Esophagus muscularis mucosa (tissue), 4 donors: ENCODE measurements at places on chromosomes 13 and 19. TPM values are rescaled to one million over a fixed set of nuclear protein-coding genes. Genes with fewer than 3 reads are reported as not detected.

DNA sequence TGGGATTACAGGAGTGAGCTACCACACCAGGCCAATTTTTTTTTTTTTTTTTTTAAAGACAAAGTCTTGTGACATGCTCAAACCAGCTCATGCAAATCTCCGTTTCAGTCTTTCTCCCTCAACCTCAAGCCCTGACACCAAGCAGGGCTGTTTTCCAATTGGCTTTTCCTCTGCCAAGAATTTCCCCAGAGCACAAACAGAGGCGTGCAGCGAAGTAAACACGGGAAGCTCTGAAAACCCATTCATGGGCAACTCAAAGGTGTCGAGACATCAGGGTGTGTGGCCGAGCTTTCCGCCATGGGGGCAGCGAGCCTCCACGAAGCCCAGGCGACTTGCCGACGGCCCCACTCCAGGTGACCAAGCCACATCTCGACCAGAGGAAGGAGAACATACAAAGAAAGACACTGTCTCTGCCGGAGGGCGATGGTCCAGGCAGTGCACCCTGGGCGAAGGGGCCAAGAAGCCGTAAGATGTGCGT, 70.0 kb downstream of the INSR start:
- H3K4me3 ChIP-seq = peak overlapping the region; percentile 34
- H3K27me3 ChIP-seq = no peaks in the 10 kb centered on the region
- H3K4me1 ChIP-seq = peaks cover 71% of the 10 kb centered on the region
- peak overlapping the region; percentile 75 for H3K27ac ChIP-seq
- no peaks in the 10 kb centered on the region for H3K36me3 ChIP-seq

- peaks cover 4% of the 10 kb centered on the region for H3K4me1 ChIP-seq
- DNase-seq = no peak
- H3K4me3 ChIP-seq = no peak overlapping the region
- H3K36me3 ChIP-seq = no peaks in the 10 kb centered on the region
These were observed 77.4 kb upstream of the NBEA start for GRCh38 chr13:34864671-34865070.

DNA sequence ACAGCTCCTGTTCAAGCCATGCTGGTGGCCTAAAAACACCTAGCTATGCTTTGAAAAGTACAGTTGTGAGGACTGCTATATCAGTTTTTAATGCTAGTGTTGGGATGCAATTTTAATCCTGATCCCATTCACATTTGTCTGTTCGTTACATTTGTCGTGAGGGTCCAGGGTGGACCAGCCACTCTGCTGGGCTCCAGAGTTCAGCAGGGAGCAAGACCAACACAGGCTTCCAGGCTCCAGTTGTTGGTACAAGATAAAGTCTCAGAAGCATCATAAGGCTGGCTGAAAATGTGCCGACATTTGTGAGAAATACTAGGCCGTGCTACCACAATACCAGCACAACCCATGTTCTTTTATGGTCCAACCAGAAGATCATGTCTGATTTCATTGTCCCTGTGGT, 210.6 kb downstream of the SLC7A1 start:
- H3K4me1 ChIP-seq = no peaks in the 10 kb centered on the region
- no peak overlapping the region for H3K27ac ChIP-seq
- DNase-seq = peak; percentile 88
- H3K36me3 ChIP-seq = no peaks in the 10 kb centered on the region

GRCh38 chr19:19406878-19407632, 1.6 kb downstream of the GATAD2A start:
- peaks cover 69% of the 10 kb centered on the region for H3K4me1 ChIP-seq
- no peaks in the 10 kb centered on the region for H3K36me3 ChIP-seq
- peak overlapping the region; percentile 98 for H3K4me3 ChIP-seq
- no peak for DNase-seq

GRCh38 chr19:33260628-33261418, 35.2 kb upstream of the SLC7A10 start:
- no peaks in the 10 kb centered on the region for H3K27me3 ChIP-seq
- no peak for DNase-seq
- H3K27ac ChIP-seq = no peak overlapping the region

DNA sequence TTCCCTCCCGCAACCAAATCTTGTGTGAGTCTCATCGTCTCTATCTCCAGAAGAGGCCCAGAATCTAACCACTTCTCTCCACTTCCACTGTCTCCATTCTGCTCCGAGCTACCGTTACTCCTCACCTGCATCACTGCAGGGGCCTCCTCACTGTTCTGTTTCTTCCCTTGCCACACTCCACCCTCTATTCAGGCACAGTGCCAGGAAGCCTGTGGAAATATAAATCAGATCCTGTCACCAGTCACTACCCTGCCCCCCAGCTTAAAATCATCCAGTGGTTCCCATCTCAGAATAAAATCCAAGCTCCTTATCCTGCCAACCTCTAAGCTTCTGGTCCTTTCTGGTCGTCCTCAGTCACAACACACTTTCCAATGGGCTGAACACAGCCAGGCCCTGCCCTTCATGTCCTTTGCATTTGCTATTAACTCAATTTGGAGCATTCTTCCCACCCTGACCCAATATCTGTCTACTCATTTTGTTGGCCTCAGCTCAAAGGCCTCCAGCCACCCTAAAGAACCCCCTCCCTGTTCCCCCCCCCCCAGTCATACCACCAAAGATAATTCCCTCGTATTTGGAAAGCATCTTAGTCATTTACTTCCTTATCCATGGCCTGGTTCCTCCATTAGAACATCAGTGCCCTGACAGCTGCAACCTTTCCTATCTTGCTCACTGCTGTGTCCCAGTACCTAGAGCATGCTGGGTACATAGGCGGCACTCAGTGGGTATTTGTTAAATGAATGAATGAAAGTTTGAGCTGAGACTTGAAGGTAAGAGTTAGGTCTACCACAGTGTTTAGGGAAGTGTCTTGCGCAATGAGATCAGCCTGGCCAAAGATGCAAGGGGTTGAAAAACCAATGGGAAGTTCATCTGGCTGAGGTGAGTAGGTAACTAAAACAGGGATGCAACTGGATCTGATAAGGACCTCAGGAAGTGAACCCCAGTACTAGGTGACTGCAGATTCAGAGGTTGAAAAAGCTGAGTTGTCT, 24.4 kb downstream of the ZNF175 start:
- no peaks in the 10 kb centered on the region for H3K36me3 ChIP-seq
- no peak overlapping the region for H3K4me3 ChIP-seq
- peak; percentile 17 for DNase-seq
- H3K27ac ChIP-seq = no peak overlapping the region
- no peaks in the 10 kb centered on the region for H3K27me3 ChIP-seq
- peaks cover 20% of the 10 kb centered on the region for H3K4me1 ChIP-seq

DNA sequence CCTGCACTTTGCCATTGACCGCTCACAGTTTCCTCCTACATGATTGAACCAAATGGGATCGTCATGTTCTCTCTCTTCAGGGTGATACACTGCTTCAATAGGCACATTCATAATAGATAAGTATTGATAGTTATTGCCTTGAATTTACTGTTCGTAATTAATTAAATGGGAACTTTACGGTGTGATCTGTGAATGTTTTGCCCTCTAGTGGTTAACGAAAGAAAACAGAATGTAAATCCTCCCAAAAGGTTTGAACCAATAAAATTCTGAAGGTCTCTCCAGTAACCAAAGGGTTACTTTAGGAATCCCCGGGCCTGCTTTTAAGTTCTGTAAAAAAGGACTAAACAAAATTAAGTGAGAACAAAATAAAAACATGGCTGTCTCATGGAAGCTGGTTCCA, 389.3 kb downstream of the DACH1 start:
- DNase-seq = no peak
- H3K4me3 ChIP-seq = no peak overlapping the region
- no peak overlapping the region for H3K27ac ChIP-seq
- H3K27me3 ChIP-seq = no peaks in the 10 kb centered on the region
- no peaks in the 10 kb centered on the region for H3K36me3 ChIP-seq

GRCh38 chr19:14676762-14677161, 2.1 kb upstream of the ADGRE3 start:
- no peak overlapping the region for H3K27ac ChIP-seq
- no peak overlapping the region for H3K4me3 ChIP-seq
- H3K36me3 ChIP-seq = no peaks in the 10 kb centered on the region
- DNase-seq = no peak
- no peaks in the 10 kb centered on the region for H3K4me1 ChIP-seq
- peaks cover 4% of the 10 kb centered on the region for H3K27me3 ChIP-seq

The MBD3L5 gene
- total RNA-seq = not detected

- peaks cover 63% of the 10 kb centered on the region for H3K4me1 ChIP-seq
- no peaks in the 10 kb centered on the region for H3K36me3 ChIP-seq
- no peak overlapping the region for H3K4me3 ChIP-seq
These were observed 16.4 kb upstream of the KCNN1 start for GRCh38 chr19:17950310-17951156.

The FAM216B gene
- not detected for total RNA-seq

GRCh38 chr13:75812751-75813181, 176.6 kb downstream of the LMO7 start:
- no peaks in the 10 kb centered on the region for H3K27me3 ChIP-seq
- H3K27ac ChIP-seq = no peak overlapping the region
- H3K4me1 ChIP-seq = peaks cover 8% of the 10 kb centered on the region
- DNase-seq = no peak
- no peak overlapping the region for H3K4me3 ChIP-seq

GRCh38 chr13:30804474-30804873, 69.1 kb downstream of the ALOX5AP start:
- no peak overlapping the region for H3K27ac ChIP-seq
- H3K4me1 ChIP-seq = peaks cover 36% of the 10 kb centered on the region
- no peaks in the 10 kb centered on the region for H3K36me3 ChIP-seq

DNA sequence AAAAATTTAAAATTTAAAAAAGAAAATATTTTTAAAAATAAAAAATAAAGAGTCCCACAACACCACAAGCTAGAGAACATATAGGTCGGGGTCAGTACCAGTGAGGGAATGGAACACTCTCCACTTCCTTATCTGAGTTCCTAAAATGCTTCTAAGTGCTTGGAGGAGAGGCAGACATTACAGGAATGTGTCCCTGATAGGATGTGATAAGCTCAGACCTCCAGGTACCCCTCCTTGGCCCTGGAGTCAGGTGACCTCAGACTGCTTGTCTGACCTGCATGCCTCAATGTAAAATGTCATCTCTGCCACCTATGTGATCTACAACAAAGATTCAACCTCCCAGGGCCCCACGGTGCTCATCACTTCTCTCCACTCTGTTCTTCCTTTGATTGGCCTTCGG, 2.8 kb downstream of the ZNF814 start:
- H3K36me3 ChIP-seq = no peaks in the 10 kb centered on the region
- H3K4me1 ChIP-seq = peaks cover 21% of the 10 kb centered on the region
- no peak for DNase-seq
- H3K27me3 ChIP-seq = no peaks in the 10 kb centered on the region
- no peak overlapping the region for H3K27ac ChIP-seq
- H3K4me3 ChIP-seq = no peak overlapping the region

- H3K27me3 ChIP-seq = no peaks in the 10 kb centered on the region
- H3K4me3 ChIP-seq = no peak overlapping the region
- H3K27ac ChIP-seq = no peak overlapping the region
- peaks cover 5% of the 10 kb centered on the region for H3K36me3 ChIP-seq
- no peak for DNase-seq
These were observed 31.6 kb downstream of the MTRF1 start for GRCh38 chr13:41231786-41232185.

DNA sequence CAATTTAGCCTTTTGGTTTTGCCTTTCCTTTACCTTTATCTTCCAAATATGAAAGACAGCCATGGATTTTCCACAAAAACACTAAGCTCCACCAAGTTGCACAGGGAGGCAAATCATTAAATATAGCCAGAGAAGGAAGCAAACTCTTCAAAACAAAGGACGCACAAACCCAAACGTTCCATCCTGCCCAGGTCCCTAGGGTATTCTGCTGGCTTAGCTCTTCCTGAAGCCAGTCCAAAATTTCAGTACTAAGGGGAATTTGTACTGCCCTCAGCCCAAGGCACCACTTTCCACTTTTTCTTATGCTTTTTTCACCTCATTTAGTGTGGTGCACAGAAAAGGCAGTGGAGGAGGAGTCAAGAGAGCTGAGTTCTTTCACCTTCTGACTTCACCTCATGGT, 169.9 kb downstream of the FLT1 start:
- H3K27me3 ChIP-seq = no peaks in the 10 kb centered on the region
- H3K4me3 ChIP-seq = no peak overlapping the region
- no peak for DNase-seq

The SBK3 gene
- 0.83 TPM for total RNA-seq

DNA sequence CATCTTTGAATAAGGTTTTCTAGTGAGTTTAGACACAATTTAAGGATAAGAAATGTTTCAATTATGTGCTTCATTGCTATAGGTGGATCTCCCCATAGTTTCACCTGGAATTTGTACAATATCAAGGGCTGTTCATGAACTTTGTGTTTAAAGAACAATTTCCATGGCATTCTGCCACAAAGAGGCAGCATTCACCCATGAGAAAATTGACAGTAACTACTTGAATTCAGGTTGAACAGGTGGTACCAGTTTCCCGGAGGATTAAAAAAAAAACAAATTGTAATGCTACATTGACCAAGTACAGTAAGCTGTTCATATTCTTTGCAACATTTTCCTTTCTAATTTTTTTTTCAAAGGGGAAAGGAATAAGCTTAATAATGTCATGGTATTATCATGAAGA, 9.1 kb downstream of the SLITRK5 start:
- H3K27ac ChIP-seq = no peak overlapping the region
- H3K4me1 ChIP-seq = peaks cover 17% of the 10 kb centered on the region
- no peaks in the 10 kb centered on the region for H3K36me3 ChIP-seq
- DNase-seq = no peak
- H3K27me3 ChIP-seq = peaks cover 20% of the 10 kb centered on the region

The SBK2 gene
- not detected for total RNA-seq

The FBXL12 gene
- total RNA-seq = 32.7 TPM

DNA sequence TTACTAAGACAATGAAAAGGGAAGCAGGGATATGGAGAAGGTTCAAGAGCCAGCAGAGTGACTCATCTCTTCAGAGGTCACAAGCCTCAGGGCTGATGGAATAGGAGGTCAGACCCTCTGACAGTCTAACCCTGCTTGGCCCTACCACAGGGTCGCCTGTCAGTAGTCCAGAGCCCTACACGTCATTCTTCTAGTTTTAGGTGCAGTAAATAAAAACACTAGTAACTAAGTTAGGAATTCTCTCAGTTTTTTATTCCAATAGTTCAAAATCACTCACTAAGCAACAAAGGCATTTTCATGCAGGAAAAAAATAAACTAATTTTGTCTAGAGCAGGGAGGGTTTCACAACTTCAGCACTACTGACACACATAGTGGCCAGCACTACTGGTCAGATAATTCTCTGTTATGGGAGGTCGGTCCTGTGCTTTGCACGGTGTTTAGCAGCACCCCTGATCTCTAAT, 27.2 kb downstream of the FOXO1 start:
- peak overlapping the region; percentile 59 for H3K27ac ChIP-seq
- no peak overlapping the region for H3K4me3 ChIP-seq
- H3K27me3 ChIP-seq = no peaks in the 10 kb centered on the region
- no peak for DNase-seq
- H3K36me3 ChIP-seq = no peaks in the 10 kb centered on the region
- H3K4me1 ChIP-seq = peaks cover 84% of the 10 kb centered on the region

The CACNA1A gene
- 0.45 TPM for total RNA-seq

The THSD8 gene
- not detected for total RNA-seq

DNA sequence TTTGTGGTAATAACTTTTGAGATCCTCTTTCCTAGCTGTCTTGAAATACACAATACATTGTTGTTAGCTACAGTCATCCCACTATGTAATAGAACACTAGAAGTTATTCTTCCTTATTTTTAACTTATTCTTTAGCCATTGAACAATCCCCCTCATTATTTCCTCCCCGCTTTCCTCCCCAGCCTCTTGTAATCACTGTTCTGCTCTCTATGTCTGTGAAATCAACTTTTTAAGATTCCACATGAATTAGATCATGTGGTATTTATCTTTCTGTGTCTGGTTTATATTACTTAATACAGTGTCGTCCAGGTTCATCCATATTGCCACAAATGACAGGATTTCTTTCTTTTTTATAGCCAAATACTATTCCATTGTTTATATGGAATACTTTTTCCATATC, 72.9 kb downstream of the SLC10A2 start:
- H3K27me3 ChIP-seq = no peaks in the 10 kb centered on the region
- DNase-seq = no peak
- H3K27ac ChIP-seq = no peak overlapping the region

The FPR1 gene
- total RNA-seq = 3.7 TPM
